ENCODE measurements at places on chromosomes 4 and X. TPM values are rescaled to one million over a fixed set of nuclear protein-coding genes. Genes with fewer than 3 reads are reported as not detected.

Gene PWWP3B
- total RNA-seq, result not detected

Gene REPS2
- 15.4 TPM for total RNA-seq

Gene CNKSR2
- total RNA-seq, result 1.5 TPM

Gene USP17L21
- not detected for total RNA-seq

Gene SUPT20HL1
- total RNA-seq, result not detected

Gene DCAF4L1
- total RNA-seq, result 0.23 TPM

Gene GABRG1
- total RNA-seq, result not detected

Gene CFI
- 2.2 TPM for total RNA-seq

Gene TAF7L
- 0.24 TPM for total RNA-seq

Gene FATE1
- total RNA-seq, result not detected

Gene TCEAL6
- not detected for total RNA-seq

Gene GLRA2
- total RNA-seq, result not detected

Gene MAB21L2
- total RNA-seq, result not detected

Gene GPR173
- 7.0 TPM for total RNA-seq

Gene PASD1
- not detected for total RNA-seq

Gene HSFX1
- 2.4 TPM for total RNA-seq

Gene MAGEB17
- total RNA-seq, result not detected

Gene IRF2
- 34.4 TPM for total RNA-seq

Gene L1CAM
- 68.8 TPM for total RNA-seq

Gene XAGE1B
- not detected for total RNA-seq

Gene TMSB4X
- 3,588 TPM for total RNA-seq

Gene SLC25A4
- total RNA-seq, result 15.9 TPM

Gene CYBB
- total RNA-seq, result 0.31 TPM

Gene FGFBP2
- total RNA-seq, result not detected

Gene RNF175
- total RNA-seq, result not detected

Gene PDZD4
- total RNA-seq, result 0.25 TPM

Gene DUX4
- total RNA-seq, result not detected

Gene VSIG4
- total RNA-seq, result not detected

Gene C4orf36
- total RNA-seq, result 2.0 TPM

Gene CXCL10
- not detected for total RNA-seq

Gene SORCS2
- 20.7 TPM for total RNA-seq

Gene PAGE2B
- total RNA-seq, result not detected

Gene ASB11
- not detected for total RNA-seq

Gene REELD1
- not detected for total RNA-seq

Gene XK
- total RNA-seq, result 3.7 TPM

Gene RASSF6
- 0.59 TPM for total RNA-seq

Gene DCLK2
- total RNA-seq, result 0.41 TPM

Gene SAGE1
- not detected for total RNA-seq

Gene UCP1
- not detected for total RNA-seq

Gene EMCN
- not detected for total RNA-seq

Gene IRS4
- total RNA-seq, result not detected

Gene PCDH7
- total RNA-seq, result 28.6 TPM

Gene ALB
- total RNA-seq, result not detected

Gene SRD5A3
- 7.3 TPM for total RNA-seq

Gene SHROOM2
- total RNA-seq, result 0.17 TPM

Gene NIPAL1
- total RNA-seq, result 7.0 TPM

Gene CXCL6
- total RNA-seq, result not detected

Gene SLC34A2
- total RNA-seq, result not detected

All from PC-9 (cell line).